ENCODE measurements at places on chromosomes 13 and 19.

GRCh38 chr19:4694211-4694987 is 24.3 kb upstream of the MYDGF start:
- DNase-seq: no peak

DNA sequence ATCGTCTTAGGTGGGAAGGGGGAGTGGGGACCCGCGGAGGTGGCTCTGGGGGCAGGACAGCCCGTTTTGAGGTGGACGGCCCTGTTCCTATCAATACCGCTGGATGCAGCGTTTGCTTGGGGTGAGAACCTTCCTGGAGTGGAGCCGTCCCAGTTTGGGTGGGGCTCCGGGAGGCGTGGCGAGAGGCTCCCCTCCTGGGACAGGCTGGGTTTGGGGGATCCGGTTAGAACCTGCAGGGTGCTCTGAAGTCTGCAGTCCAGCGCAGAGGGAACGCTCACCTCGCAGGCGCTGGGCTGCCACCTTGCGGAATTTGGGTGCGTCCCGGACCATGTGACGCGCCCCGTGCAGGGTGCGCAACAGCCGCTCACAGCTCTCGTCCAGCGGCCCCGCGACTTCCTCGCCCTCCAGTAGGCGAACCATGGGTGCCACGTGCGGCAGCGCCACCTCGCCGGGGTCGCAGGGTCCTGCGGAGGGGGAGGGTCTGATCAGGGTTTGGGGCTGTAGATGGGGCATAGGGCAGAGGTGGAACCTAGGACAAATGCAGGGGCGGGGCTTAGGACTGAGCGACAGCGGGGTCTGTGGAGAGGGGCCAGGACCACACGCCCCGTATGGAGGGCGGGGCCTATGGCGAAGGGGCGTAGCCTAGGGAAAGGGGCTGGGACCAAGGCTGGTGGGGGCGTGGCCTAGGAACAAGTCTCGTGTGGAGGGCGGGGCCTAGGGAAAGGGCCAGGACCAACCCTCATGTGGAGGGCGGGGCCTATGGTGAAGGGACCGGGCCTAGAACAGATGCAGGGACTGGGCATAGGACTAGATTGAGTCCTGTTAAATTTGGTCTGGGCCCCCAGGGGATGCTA is 13.8 kb downstream of the SH2D3A start:
- no peak for DNase-seq

DNA sequence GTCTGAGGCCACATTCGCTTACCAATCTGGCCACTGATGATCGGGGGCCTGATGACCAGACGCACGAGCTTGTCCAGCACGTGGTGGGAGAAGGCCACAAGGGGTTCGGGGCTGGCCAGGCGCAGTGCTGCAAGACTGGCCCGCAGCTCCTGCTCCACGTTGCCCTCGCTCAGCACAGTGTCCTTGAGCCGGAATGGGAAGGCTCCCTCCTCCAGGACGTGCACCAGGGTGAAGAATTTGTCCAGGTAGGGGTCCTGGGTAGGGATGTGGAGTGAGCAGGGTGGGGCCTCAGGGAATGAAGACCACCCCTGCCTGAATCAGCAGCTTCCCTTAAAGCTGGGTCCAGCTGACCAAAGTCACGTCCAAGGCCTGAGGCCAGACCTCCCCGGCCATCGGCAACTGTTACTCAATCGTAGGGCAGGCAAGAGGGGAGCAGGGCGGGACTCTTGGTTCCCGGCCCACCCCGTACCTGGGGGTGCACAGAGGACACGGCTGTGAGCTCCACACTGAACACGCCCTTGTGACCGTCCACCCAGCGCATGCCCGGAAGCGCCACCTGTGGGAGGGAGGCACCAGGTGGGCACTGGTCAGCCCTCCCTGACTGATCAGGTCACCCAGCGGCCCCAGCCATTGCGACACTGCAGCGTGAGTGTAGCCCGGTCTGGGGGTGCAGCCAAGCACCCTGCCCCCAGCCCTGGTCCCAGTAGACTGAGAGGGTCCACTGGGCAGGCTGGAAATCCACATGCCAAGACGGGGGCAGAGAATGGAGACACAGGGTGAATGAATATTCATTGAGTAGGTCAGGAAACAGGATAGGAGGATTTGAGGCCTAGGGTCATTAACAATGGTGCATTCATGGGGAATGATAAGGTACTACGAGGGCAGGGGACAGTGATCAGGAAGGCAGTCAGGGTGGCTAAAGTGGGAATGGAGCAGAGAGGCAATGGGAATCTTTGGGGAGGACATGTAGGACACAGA is 2.8 kb upstream of the ANGPTL8 start:
- no peak for DNase-seq

DNA sequence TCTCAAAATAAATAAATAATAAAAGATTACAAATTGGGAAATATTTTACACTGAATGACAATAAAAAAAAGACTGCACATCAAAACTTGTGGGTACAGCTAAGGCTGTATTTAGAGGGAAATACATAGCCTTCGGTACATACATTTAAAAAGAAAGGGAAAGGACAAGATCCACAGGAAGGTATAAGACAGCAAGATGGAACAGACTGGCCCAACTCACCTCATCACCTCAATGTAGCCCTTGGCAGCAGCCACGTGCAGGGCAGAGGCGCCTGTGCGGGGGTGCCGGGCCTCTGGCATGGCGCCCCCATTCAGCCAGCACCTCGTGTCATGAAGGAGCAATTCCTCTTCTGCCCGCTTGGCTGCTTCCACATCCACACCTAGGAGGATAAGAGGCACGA is 14.2 kb downstream of the PPP1R12C start:
- no peak for DNase-seq

DNA sequence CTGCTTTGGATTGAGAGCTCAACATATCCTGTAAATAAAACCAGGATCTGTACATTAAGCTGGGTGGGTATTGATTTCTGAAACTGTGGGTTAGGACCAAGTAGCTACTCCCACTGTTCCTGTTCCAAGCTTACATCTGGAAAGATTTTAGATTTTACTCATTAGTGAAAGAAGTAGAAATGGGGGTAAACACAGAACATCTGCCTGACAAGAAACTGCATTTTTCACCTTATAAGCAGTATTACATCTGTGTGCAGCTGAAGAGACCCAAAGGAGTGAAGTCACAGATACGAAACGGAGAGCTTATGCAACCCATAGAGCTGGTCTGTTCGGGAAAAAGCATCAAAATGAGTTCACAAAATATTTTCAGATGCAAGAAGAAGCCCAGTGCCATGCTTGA is 235.2 kb downstream of the SLITRK5 start:
- DNase-seq: no peak

- no peak for DNase-seq
Measured at GRCh38 chr19:6963937-6964336, 57.3 kb downstream of the MBD3L2B start.

- peak; percentile 78 for DNase-seq
Measured at GRCh38 chr13:114099918-114100445, 32.4 kb downstream of the RASA3 start.

- no peak for DNase-seq
Measured at GRCh38 chr19:36009633-36010379, 1.2 kb upstream of the SYNE4 start.

DNA sequence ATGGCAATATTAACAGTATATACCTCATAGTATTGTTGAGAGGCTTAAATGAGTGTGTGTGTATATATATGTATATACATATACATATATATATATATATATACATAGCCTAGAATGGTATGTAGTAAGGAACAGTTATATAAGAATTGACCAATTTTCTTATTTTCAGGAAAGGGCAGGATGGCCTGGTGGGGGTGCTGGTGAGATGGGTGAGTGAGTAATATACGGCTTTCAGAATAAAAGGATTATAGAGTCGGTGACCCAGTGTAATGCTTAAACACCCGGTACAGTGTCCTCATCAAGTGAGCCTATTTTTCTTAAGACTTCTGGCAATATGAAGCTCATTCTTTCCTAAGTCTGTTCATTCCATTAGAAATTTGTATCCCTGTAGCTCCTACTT is 11.7 kb upstream of the FAM216B start:
- DNase-seq: no peak

DNA sequence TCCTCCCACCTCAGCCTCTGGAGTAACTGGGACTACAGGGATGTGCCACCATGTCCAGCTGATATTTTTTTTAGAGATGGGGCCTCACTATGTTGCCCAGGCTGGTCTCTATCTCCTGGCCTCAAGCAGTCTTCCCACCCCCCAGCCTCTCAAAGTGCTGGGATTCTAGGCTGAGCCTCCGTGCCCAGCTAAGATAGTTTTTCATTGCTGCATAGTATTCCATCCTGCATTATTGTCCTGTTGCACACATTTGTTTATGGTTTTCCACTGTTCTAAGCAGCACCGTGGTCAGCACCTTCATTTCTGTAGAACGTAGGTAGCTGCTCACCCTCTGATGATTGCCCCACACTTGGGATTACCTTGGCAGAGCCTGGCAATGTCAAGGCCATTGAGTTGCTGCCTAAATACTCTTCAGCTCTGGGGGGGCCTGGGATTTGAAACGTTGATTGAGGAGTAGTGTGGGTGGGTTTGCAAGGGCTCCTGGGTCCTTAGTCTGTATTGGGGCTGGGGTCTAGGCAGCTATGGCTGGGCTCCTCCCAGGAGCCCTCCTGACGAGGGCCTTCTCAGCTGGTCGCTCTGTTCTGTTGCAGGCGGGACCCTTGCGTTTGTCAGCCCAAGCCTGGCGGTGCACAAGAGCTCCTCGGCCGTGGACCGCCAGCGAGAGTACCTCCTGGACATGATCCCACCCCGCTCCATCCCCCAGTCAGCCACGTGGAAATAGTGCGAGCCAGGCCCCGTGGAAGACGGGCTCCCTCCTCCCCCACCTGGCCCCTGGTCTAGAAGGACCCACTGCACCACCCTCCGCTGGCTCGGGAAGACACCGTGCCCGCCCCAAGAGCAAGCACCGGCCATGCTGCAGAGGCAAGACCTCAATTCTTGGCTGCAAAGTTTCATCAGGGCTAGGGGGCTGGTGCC is 10.3 kb downstream of the TSSK6 start:
- DNase-seq: no peak

- DNase-seq: no peak
Measured at GRCh38 chr13:98519976-98520375, 56.9 kb downstream of the STK24 start.

DNA sequence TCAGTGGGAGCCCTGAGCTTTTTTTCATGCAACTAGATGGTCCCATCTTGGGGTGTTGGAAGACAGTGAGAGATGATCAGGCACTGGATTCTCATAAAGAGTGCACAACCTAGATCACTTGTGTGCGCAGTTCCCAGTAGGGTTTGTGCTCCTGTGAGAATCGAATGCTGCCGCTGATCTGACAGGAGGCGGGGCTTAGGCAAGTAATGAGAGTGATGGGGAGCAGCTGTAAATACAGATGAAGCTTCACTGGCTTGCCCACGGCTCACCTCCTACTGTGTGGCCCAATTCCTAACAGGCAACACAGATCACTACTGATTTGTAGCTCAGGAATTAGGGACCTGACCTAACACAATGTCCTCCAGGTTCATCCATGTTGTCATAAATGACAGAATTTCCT is 43.6 kb upstream of the UBAC2 start:
- DNase-seq: peak; percentile 28

- no peak for DNase-seq
Measured at GRCh38 chr13:37295071-37295470, 189.6 kb upstream of the CSNK1A1L start.

GRCh38 chr13:46211116-46211482 is 629 bp upstream of the LRRC63 start:
- peak; percentile 73 for DNase-seq

DNA sequence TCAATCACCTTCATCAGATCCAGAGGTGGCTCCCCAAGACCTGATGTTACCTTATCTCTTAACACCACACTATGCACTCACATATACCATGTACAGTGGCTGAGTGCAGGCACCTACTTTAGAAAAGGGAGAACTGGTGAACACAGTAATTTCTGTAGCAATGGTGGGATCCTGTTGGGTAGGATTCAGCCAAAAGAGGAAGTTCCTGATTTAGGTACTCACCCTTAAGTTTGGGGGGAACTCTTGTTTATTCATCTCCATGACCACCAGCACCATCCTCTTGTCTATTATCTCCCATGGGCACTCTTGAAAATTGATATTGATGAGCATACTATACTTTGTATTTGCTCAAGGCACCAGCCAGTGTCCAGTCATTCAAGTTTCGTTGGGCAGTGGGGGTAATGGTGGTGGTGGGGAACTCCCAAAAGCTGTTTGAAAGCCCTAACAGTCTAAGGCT is 324.4 kb downstream of the LMO7 start:
- DNase-seq: no peak

GRCh38 chr19:7376151-7376852 is 27.6 kb downstream of the ARHGEF18 start:
- no peak for DNase-seq

DNA sequence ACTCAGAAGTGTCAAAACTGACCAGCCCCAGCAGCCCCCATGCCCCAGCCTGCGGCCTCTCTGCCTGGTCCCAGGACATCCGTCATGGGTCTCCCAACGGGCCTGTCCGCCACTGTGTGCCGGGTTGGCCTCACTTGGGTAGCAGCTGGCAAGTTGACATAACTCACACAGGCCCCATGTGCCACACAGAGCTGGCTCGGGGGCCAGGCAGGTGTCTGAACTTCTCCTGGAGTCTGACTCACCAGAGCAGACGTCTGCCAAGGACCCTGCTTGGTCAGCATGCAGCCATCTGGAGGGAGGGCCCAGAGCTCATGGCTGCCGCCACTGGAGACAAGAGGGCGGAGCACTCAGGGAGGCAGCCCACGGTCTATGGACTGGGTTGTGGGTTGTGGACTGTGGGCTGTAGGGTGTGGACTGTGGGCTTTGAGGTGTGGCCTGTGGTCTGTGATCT is 32.0 kb upstream of the TMEM255B start:
- no peak for DNase-seq

- no peak for DNase-seq
Measured at GRCh38 chr13:52842441-52842840, 6.0 kb downstream of the PCDH8 start.

GRCh38 chr19:29676586-29676985 is 11.3 kb downstream of the PLEKHF1 start:
- DNase-seq: no peak

DNA sequence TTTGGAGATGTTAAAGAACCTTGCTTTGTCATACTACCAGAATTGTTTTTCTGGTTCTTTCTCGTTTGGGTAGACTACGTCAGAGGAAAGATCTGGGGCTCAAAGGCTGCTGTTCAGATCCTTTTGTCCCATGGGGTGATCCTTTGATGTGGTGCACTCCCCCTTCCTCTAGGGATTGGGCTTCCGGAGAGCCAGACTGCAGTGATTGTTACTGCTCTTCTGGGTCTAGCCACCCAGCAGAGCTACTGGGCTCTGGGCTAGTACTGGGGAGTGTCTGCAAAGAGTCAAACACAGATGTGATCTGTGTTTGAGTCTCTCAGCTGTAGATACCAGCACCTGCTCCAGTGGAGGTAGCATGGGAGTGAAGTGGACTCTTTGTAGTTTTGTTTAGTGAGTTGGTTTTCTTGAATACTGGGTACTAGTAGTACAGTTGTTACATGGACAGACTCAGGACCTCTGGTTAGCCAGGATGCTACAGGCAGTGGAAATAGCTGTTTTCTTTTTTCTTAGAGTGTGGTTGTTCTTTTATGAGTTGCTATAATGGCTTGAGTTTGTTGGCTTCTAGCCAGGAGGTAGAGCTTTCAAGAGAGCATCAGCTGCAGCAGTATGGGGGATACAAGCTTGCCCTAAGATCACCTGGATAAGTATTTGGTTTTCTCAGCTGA is 34.4 kb downstream of the DNAJC15 start:
- DNase-seq: peak; percentile 78
